ENCODE measurements at places on chromosomes 5 and 9.

DNA sequence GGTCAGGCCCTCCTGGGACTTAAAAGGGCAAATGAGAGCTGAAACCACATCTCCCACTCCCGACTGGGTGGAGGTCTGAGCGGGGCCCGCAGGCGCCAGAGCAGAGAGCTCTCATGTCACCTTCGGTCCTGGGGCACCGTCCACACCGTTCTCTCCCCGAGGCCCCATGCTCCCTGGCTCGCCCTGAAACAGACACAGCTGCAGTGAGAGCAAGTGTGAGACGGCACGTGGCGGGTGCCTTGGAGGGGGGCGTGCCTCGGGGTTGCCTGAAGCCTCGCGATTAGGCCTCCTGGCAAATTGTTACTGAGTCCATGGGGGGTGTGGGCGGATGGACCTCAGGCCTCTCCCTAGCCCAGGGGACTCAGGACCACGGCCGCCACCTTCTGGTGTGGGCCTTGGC lies 24.1 kb upstream of the PHYKPL start:
- no peak for DNase-seq

DNA sequence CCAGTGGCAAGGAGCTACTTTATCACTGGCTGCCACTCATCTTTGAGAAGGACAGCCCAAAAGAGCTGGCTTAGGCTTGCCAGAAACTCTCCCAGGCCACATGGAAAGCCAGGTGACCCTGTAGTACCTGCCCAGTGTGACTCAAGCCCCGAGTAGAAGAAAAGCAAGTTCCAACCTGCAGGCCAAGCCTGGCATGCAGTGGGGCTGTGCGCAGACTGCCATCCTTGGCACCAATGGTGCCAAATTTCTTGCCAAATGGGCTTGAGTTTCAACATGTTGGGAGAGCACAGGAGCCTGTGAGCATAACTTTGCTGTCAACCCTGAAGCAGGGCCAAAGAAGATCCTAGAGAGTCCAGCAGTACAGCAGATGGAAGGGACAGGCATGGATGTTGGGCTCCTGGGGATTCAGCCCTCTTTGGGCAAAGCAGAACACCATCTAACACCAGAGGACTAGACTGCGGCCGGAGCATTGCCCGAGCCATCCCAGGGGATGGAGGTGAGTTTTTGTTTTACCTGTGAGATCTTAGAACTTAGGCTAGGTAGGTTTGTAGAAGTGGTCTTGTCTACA lies 27.3 kb upstream of the SHB start:
- no peak for DNase-seq

- DNase-seq, result no peak
Observed at GRCh38 chr9:2320114-2320513, 301.5 kb upstream of the VLDLR start.

DNA sequence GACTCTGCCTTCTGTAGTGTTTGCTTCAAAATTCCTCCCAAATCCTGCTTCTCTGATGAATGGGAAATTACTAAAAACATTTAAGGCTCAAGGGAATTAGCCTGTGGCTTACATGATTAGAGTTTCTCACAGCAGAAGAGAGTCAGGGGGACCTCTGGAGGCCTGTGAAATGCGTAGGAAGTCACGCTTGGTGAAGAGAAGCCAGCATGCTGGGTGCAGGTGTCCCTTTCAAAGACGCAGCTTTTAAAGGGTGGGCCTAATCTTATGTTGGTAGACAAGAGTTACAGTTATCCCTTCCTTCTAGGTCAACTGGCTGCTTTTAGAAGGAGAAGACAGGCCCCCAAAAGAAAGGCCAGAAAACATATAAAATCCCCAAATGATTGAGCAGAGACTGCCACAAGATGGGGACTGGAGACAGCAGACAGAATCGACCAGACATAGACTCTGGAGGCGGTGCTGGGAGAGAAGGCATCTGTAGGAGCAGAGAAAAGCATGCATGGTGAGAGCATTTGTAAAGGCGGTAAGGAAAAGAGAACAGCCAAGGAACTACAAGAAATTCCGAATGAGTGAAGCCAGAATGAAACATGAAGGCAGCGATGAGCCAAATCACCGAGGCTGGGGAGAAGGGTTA lies 42.3 kb downstream of the B4GALT1 start:
- DNase-seq, result no peak

DNA sequence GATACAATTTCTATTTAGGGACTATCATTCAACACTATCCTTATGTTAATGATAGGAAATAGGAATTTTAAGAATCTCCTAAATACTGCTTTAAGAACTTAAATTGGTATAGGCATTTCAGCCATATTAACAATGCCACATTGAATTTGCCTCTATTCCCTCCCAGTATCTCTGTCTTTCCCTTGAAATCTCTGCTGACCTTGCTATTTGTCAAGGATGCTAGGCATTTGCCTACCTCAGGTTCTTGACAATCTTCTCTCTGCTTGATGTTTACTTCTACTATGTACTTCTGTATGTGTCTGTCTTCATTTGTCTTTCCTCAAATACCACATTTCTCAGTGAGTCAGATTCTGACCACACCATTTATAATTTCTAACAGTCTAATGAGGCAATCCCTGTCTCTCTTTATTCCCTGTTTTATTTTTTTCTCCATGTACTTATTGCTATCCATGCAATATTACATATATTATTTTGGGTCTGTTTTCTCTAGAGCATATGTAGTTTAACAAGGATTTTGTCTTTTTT lies 1461.4 kb upstream of the CDH9 start:
- DNase-seq, result no peak

GRCh38 chr5:6309949-6310348 lies 68.4 kb downstream of the MED10 start:
- DNase-seq, result no peak

DNA sequence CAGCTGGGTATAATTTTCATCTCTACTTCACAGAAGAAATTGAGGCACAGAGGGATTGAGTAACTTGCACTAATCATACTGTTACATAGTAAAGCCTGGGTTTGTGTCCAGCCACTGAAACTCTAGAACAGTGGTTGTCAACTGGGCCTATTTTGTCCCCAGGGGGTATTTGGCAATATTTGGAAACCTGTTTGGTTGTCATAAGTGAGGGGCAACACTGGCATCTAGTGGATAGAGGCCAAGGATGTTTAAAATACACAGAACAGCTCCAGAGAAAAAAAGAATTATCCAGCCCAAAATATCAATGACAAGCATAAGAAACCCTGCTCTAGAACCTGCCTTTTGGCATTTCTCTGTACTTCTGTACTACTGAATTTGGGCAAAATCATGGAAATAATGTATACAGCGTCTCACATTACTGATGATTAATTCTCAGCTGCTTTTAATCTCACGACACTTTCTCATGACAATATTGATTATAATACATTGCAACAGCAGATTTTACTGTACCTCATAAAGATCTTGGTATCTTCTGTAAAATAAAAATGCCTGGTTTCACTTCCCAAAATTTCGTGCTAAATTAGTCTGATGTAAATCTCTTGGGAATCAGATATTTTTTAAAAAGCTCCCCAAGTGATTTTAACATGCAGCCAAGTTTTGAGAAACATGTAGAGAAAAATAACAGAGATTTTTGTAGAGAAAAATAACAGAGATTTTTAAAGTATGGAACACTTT lies 112.7 kb downstream of the RORB start:
- DNase-seq, result no peak

- peak; percentile 34 for DNase-seq
Observed at GRCh38 chr9:128558431-128559310, 6.3 kb downstream of the SPTAN1 start.

- no peak for DNase-seq
Observed at GRCh38 chr5:131965826-131966415, 20.5 kb upstream of the MEIKIN start.

DNA sequence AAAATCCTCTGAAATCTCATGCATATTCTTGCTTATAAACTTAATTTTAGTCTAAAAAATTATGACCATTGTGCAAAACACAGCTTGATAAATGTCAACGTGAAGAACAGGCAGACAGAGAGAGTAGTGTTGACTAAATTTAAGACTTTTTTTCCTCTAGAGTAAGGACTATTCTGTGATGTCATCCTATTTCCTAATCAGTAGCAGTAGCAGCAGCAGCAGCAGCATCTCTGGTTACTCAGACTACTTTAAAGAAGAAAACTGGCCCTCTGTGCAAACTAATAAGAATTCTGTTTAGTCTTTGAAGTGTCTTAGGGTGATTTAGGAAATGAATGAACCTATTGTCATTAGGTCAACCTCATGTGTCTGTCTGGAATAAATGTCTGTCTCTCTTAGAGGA lies 403.0 kb downstream of the HINT1 start:
- DNase-seq, result no peak
